ENCODE measurements at places on chromosomes 3 and 15. TPM values are rescaled to one million over a fixed set of nuclear protein-coding genes. Genes with fewer than 3 reads are reported as not detected.
A peak's percentile ranks its signal among the peaks of the same experiment; 100 is the strongest.

The SLC24A5 gene
- not detected for total RNA-seq

The TOP2B gene
- total RNA-seq: 93.8 TPM

- no peak for DNase-seq
Measured at GRCh38 chr3:151200586-151200985, 2.4 kb downstream of the GPR171 start.

- DNase-seq: no peak
Measured at GRCh38 chr3:141011997-141012262, 39.2 kb upstream of the SPSB4 start.

DNA sequence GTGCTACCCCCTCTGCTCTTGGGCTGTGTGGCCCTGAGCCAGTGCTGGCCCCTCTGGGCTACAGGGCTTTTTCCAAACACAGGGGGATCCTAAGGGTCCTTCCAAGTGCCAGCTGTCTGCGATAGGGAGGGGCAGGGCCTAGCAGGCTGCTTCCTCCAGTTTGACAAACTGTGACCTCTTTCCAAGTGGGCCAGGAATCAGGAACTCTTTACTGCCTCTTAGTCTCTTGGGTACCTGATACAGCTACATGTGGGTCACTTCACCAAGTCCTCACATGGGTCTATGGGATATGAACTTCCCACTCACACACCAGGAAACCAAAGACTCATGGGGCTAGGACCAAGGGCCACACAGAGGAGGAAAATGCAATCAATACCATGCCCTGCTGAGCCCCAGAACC, 25.4 kb downstream of the SEC61A1 start:
- DNase-seq: no peak

GRCh38 chr3:184361932-184362667, 590 bp downstream of the POLR2H start:
- peak; percentile 72 for DNase-seq
